ENCODE measurements at places on chromosomes 12 and 14. TPM values are rescaled to one million over a fixed set of nuclear protein-coding genes. Genes with fewer than 3 reads are reported as not detected.

The SHMT2 gene
- 34.3 TPM for polyA plus RNA-seq

The SLC6A15 gene
- not detected for polyA plus RNA-seq

The GPRC5D gene
- not detected for polyA plus RNA-seq

DNA sequence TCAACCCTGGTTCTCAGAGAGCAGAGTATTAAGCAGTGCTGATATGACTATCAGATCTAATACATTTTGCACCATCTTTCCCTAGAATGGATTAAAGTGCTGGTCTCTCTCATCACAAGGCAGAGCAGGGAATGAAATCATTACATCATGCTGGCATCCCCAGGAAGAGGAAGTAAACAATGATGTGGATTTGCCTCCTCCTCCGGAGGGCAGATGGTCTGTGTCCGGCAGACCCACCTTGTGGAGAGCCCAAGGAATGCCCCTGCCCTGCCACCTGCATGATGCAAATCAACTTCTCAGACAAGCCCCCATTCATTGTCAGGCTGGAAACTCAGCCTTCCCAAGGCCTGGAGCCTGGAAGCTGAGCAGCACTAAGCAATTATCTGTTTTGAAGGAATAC lies 1149.1 kb downstream of the VRK1 start:
- DNase-seq: no peak

DNA sequence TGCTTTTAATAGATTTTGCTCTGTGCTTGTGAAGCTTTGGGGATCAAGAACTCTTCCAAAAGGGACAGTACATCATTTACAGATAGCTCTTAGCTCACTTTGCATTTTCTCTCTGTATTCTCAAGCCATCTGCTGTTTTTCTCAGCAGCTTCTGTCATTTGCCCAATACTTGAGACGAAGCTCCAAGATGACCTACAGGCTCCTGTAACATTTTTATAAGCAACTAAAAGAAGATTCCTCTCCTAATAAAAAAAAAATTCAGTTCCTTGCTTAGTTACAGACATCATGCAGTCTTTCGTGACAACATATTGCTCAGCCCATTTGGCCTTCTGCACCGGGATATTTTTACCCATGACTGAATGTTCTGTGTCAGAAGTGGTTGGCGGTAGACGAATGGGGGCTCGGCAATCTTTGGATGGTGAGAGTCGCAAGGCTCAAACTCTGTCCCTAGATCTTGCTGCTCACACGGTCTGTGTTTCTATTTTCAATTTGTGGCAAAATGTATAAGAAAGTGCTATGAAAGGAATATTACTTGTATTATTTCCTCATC lies 215.6 kb downstream of the FSCB start:
- DNase-seq: no peak

DNA sequence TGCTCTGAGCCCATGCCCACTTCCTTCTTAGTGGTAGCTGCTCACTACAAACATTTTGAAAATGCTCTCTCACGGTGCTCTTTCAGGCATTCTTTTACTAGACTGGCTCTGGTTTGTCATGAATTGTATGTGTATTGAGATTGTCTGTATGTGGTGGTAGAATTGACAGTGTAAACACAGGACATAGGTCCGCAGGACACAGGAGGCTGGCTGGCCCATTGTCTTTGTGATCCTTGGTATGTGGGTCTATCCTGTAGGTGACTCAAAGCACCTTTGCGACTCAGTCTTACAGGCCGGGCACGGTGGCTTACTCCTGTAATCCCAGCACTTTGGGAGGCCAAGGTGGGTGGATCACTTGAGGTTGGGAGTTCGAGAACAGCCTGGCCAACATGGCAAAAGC lies 250.9 kb downstream of the C12orf75 start:
- no peak for DNase-seq

DNA sequence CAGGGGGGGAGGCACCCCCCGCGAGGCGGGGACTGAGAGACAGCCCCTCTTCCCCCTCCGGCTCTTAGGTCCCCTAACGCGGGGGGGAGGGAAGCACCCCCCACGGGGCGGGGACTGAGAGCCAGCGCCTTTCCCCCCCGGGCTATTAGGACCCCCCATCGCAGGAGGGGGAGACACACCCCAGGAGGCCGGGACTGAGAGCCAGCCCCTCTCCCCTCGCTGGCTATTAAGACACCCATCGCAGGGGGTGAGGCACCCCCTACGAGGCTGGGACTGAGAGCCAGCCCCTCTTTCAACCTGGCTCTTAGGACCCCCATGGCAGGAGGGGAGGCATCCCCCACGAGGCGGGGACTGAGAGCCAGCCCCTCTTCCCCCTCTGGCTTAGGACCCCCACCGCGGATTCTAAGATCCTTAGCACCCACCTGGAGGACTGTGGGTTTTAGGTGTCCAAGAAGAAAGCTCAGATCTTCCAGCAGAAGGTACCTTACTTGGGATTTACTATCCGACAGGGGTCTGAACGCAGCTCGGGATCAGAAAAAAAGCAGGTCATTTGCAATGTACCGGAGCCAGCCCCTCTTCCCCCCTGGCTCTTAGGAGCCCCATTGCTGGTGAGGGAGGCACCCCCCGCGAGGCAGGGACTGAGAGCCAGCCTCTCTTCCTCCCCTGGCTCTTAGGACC lies 197.8 kb upstream of the PZP start:
- no peak for DNase-seq

DNA sequence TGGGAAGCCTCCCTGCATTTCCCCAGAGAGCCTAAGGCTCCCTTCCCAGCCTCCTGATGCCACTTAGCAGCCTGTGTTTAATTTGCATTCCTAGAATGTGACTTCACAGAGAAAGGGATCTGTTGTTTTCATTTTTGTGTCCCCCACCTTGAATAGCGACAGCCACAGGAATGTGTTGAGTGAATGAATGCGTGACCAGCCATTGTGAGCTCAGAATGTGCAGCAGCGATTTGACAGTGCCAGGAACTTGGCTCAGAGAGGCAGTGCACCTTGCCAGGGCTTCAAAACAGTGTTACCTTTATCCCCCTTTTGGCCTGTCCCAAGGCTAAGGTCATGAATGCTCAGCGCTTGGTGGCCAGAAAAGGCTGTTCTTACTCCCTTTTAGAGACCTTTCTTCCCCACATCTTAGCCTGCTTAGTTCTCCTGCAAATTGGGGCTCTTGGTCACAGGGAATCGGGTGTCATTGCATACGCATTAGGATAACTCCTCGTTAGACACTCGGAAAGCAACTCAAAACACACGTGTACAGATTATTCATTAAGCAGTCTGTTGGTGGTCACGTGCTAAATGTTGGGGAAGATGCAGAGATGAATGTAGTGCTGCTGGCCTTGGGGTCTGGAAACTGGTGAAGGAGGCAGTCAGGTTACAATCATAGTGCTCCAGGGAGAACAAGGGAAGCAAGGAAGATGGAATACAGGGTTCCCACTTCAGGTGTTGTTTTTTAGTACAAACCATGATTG lies 9.8 kb downstream of the NTF3 start:
- no peak for DNase-seq

DNA sequence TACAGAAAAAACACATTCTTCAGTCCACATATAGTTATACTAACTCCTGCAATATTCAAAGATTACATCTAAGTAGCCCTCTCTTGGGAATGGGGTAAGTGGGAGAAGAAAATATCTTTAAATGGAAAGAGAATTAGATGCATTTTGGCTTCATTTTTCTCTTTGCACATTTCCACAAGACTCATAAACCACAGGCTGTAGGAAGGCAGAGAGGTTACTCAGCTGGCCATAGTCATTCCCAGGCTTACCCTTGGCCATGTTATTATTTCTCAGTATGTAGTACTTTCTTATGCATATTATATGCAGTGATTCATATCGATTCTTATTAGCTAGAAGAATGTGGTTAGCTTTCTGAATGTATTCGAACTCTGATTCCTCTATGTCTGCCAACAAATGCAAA lies 92.2 kb downstream of the PTPRR start:
- DNase-seq: no peak

GRCh38 chr12:111330800-111331752 lies 37.8 kb downstream of the PHETA1 start:
- DNase-seq: no peak

DNA sequence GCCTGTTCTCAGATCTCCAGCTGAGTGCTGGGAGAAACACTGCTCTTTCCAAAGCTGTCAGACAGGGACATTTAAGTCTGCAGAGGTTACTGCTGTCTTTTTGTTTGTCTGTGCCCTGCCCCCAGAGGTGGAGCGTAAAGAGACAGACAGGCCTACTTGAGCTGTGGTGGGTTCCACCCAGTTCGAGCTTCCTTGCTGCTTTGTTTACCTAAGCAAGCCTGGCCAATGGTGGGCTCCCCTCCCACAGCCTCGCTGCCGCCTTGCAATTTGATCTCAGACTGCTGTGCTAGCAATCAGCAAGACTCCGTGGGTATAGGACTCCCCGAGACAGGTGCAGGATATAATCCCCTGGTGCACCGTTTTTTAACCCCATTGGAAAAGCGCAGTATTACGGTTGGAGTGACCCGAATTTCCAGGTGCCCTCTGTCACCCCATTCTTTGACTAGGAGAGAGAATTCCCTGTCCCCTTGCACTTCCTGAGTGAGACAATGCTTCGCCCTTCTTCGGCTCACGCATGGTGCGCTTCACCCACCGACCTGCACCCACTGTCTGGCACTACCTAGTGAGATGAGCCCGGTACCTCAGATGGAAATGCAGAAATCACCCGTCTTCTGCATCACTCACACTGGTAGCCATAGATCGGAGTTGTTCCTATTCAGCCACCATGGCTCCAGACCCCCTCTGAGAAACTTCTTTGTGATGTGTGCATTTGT lies 650.3 kb upstream of the ALG10B start:
- peak; percentile 27 for DNase-seq
